Activated T-helper 1 cell treated with anti-CD3 and anti-CD28 coated beads, Interleukin-12 subunit alpha, Interleukin-12 subunit beta, Interleukin-2, Interleukin-4 antibody, amounts not matched to agents 30 ng/mL and 10 ng/mL and 1 ng/mL, durations not matched to agents 14 hours and 24 hours and 36 hours (primary cell): ENCODE measurements at places on chromosomes 4 and X.
A peak's percentile ranks its signal among the peaks of the same experiment; 100 is the strongest.

- no peak for DNase-seq
Observed at GRCh38 chrX:133171962-133172708, 46.0 kb downstream of the TFDP3 start.

- no peak for DNase-seq
Observed at GRCh38 chrX:37787423-37787869, 7.6 kb downstream of the CYBB start.

DNA sequence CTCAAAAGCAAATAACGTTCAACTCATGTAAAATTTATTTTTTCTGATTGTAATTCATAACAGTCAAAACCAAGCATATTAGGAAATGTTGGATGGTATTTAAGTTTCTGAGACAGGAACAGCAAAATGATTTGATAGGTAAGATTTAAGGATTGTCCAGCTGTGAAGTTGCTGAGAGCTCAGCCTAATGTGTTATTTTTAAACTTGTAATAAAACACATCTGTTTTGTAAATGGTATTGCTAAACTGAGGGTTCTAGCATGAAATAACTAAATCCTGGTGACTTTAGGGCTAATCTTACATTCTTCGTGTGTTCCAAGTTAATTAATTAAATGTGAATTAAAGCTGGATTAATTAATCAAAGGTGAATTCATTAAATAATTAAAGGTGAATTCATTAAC, 13.3 kb downstream of the TLR10 start:
- no peak for DNase-seq

DNA sequence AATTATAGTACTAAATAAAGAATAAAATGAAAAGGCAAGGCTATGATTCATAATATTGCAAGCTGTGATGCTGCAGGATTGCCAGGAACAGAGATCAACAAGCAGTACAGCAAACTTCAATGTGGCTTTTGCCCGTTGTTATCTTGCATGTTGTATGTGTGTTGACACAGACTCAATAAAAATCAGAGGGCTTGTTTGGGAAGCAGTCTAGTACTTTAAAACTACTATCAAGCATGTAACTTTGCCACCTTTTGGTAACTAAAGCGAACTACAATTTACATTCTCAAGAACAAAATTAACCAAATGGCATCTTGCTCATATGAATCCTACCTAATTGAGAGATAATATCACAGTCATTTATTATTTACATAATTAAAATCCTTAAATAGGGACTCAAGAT, 79.8 kb upstream of the GPM6A start:
- no peak for DNase-seq

GRCh38 chr4:76147454-76148141, 599 bp downstream of the NUP54 start:
- DNase-seq = peak; percentile 43

DNA sequence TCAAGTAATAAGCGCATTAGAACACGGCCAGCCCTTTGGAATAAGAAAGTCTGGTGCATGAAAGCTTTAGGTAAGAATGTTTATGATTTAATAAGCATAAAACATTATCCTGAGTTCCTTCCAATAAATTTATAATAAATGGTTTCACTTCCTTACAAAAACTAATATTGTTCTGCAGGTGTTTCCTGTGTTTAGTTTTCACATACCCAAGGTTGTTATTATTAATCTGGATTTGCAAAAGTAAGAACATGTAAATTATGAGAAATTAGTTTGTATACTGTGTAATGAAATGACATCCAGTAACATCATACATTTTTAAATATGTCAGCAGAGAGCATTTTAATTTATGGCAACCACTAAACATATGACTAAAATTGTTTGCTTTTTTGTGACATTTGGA, 72.1 kb downstream of the BANK1 start:
- no peak for DNase-seq
